ENCODE measurements at places on chromosomes 11 and 22.

DNA sequence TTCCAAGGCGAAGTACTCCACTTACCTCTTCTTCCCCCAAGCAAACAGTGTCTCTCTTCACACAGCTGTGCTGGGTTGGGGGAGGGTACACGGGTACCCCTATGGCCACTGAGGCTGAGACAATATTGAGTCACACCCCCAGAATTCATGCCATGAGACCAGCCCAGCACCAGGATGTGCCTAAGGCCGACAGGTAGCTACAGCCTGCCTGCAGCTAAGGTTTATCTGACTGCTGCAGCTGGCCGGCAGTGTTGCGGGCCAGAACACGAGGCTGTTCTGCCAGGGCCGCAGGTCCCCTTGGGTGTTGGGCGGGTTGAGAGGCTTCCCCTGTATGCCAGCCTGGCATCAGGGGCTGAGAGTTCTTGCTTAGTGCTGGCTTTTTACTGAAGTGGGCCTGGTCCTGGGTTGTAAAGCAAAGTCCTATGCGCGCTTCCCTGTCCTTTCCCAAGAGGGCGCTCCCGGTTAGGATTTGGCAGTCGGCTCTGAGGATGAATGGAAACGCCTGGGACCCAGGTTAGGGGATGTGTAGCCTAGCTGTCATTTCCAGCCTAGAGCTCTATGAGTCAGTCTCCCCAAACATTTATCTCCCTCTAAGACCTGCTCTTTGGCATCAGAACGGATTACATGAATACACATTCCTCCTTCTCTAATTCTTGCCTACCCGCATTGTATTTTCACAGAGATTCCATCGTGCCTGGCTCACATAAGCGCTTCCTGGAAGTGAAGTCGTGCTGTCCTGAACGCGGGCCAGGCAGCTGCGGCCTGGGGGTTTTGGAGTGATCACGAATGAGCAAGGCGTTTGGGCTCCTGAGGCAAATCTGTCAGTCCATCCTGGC is 7.1 kb downstream of the USP18 start:
- DNase-seq = peak; percentile 9

DNA sequence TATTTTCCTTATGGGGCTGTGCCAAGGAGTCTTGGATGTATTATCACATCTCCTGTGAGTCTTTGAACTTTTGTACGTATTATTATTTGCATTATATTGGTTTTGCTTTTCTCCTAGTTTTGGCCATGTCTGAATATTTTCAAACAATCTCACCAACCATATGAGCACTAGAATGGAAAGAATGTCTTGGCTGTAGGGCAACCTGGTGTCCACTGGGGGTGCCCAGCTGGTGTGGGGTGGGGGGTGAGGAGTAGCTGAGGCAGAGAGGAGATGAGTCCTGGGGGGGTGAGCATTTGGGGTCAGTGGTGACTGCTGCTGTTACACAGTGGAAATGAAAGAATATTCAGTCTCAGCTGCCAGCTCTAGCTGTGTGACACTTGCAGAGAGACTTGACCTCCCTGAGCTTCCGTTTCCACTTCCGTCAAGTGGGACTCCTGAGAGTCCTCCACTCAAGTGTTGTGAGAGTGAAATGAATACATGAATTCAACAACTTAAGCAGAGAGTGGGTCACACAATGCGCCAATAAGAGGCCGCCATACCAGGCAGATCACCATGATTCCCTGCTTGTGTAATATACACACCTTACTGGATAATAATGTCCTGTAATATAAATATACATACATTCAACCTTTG is 12.7 kb upstream of the PVALB start:
- DNase-seq = no peak

- DNase-seq = no peak
Observed at GRCh38 chr11:112748713-112749543, 212.3 kb upstream of the NCAM1 start.

- DNase-seq = no peak
Observed at GRCh38 chr11:2991452-2992233, 486 bp downstream of the NAP1L4 start.

DNA sequence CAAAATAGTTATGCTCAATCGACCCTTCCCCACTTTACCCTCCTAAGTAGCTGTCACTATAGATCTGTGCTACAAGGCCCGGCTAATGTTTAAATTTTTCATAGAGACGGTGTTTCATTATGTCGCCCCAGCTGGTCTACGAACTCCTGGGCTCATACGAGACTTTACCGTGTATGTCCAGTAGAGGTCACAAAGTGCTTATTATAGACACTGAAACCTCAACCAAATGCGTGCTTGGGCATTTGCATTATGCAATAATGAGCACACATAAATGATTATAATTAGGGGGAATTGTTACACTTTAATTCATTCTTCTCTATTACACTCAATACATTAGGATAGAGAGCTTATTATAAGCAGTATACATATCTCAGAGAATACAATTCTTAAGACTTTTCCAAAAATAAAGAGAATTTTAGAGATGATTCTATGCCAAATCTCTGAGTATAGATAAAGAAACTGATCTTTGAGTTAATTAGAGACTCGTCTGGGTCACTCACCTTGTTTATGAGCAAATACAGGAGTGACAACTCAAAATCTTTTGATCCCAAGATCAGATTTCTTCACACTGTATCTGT is 12.5 kb upstream of the MRPL16 start:
- DNase-seq = peak; percentile 8

- no peak for DNase-seq
Observed at GRCh38 chr11:33633251-33634003, 67.2 kb downstream of the C11orf91 start.

- peak; percentile 62 for DNase-seq
Observed at GRCh38 chr11:35146074-35146521, 7.1 kb downstream of the CD44 start.

DNA sequence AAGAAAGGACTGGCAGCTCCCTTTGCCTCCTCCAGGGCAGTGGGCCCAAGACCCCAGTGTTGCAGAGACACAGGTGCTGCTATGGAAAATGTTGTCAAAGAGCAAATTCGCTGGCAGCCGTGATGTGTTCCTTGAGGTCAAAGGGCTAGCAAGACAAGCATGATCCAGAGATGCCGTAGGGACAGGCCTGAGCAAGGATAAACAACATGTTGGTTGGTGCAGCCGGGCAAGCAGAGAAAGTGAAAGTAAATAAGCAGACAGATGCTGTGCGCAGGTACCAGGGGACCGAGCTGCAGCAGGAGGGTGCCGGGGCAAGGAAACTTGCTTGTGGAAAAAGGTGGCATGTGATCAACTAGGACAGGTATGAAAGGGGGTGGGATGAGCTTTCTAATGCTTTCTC is 125.5 kb upstream of the NECTIN1 start:
- no peak for DNase-seq

GRCh38 chr11:18320617-18321016 is 1.3 kb downstream of the HPS5 start:
- DNase-seq = no peak

DNA sequence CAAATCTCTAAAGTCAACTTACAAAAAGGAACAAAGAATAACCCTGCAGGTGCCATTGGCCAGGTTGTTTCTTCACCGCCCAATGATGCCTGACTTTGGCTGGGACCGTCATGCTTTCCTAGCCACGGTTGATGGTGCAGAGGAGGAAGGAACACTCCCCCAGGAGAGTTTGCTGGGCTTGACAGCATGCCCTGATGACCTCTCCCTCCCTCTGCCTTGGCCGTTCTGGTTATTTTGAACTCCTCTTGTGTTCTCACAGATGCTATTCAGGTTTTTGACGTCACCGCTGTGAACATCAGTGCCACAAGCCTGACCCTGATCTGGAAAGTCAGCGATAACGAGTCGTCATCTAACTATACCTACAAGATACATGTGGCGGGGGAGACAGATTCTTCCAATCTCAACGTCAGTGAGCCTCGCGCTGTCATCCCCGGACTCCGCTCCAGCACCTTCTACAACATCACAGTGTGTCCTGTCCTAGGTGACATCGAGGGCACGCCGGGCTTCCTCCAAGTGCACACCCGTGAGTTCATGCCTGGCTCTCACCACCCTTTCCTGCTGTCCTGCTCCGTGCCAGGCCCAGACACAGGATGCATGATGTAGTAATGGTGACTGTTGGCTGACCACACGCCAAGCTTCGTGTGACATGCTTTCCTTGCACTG is 89.0 kb upstream of the OR4B1 start:
- no peak for DNase-seq

GRCh38 chr11:17554487-17554886 is 7.4 kb downstream of the OTOG start:
- no peak for DNase-seq

- DNase-seq = no peak
Observed at GRCh38 chr11:120401506-120401905, 65.3 kb downstream of the ARHGEF12 start.

DNA sequence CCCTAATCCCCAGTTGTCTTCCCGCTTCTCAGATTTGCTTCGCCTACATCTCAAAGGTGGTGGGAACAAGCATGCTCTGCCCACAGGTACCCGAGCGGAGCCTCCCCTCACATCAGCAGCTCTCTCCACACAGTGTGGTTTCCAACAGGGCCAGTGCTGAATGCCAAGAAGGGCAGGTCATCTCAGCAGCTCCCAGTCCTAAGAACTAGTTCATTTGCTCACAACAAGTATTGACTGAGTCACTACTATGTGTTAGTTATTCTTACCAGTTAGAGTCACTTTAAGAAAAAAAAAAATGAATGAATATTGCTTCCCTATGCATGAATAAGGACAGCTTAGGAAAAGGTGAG is 66.2 kb downstream of the THAP12 start:
- no peak for DNase-seq

GRCh38 chr11:119861160-119861559 is 132.2 kb upstream of the NECTIN1 start:
- no peak for DNase-seq

- no peak for DNase-seq
Observed at GRCh38 chr22:48167238-48167637, 1404.8 kb downstream of the TBC1D22A start.

DNA sequence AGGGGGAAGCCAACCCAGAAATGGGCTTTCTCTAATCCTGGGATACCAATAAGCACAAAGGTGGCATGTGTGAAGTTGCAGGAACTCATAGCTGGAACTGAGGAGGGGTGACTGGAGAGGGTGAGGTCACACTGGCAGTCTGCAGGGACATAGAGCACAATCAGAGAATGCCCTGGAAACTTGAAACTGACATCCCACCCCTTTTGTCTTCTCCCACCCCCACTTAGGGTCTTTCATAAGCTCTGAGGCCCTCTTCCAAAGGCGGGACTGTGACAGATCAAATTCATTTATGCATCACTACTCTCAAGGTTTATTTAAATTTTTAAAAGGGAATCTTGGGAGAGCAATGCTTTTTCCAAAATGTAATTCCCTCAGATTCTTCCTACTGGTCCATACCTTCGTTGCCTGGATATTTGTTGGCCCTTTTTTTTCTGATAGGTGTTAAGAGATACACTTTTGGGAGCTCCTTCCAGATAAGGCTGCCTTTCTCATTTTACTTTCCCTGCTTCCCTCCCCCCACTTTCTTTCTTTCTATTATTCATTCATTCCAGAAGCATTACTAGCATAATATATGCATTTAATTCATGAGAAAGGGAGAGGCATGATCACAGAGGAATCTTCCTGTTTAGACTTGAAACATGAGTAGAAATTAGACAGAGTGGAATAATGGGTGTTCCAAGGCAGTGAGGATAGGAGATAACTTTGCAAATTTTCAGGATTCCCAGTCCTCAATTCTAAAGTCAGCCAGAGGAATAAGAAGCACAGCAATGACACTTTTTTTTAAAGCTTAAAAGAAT is 14.8 kb downstream of the OR51E2 start:
- DNase-seq = no peak

GRCh38 chr11:2140411-2141400 is 1.5 kb upstream of the IGF2 start:
- DNase-seq = no peak

DNA sequence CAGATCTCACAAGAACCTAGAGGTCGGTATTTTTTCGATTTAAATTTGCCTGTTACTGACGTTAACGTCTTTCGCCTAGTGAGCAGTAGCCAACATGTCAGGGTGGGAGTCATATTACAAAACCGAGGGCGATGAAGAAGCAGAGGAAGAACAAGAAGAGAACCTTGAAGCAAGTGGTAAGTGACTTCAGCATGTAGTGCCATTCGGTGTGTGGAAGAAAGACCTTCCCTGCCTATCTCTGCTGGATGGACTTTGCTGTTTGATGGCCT is 750 bp downstream of the XRCC6 start:
- DNase-seq = no peak

GRCh38 chr22:24996420-24996952 is 44.0 kb downstream of the KIAA1671 start:
- DNase-seq = no peak

DNA sequence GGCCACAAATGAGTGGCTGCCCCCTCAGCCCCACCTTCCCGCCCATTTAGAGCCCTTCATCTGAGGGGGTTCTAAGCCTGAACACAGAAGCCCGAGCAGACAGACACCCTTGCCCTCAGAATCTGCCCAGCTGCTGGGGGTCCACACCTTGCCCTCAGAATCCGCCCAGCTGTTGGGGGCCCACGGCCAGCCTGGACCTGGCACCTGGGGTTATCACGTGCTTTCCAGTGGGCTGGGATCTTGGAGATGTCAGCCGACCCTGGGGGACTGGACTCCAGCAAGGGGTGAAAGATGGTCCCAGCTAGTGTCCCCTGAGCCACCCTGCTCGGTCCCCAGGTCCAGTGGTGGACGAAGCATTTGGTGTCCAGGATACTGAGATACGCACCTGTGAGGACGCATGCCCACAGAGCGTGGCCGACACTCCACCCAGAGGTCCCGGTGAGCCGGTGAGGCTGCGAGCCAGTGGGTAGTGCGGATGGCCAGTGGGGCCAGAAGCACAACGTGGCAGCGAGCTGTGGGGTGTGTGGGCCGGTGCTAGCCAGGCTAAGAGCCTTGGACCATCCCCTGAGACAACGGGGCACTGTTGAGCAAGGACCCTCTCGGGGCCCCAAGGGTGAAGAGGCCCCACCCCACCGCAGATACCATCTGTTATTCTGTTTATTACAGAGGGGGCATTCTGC is 3.1 kb upstream of the CTSD start:
- no peak for DNase-seq

- no peak for DNase-seq
Observed at GRCh38 chr11:121221496-121222200, 70.9 kb upstream of the SC5D start.

DNA sequence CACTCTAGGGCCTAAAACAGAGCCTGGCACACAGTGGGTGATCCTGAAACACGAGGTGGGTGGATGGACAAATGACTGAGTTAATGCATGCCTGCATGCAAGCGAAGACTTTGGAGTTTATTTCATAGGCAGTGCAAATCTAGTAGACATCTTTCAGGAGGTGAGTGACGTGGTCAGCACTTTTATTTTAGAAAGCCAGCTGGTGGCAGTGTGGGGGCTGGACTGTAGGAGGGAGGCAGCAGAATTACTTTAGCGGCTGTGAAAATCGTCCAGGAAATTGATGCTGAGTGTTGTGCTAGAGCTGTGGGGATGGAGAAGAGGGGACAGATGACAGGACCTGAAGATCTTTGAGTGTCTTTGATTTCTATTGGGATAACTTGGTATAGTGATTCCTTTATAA is 47.1 kb downstream of the BMAL1 start:
- no peak for DNase-seq

GRCh38 chr22:36756031-36756430 is 19.9 kb downstream of the IFT27 start:
- DNase-seq = no peak

DNA sequence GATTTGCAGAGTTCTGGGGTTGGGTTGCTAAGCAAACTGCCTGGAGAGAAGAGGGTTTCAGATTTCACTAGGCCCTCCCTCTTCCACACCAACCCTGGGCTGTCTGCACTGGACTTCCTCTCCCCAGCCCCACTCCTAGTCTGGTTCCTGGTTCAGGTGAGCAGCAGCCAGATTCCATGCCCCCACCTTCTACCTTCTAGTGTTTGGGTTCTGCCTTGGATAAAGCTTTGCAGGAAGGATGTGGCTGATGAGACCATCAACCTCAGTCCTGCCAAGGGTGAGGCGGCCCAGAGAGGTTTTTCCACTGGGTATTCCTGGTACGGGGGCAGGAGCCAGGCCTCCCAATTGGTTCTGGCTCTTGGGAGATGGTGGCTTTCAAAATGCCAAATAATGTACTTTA is 68.3 kb downstream of the BCR start:
- no peak for DNase-seq
